SW480 (cell line): ENCODE measurements at places on chromosomes 7 and 10.

DNA sequence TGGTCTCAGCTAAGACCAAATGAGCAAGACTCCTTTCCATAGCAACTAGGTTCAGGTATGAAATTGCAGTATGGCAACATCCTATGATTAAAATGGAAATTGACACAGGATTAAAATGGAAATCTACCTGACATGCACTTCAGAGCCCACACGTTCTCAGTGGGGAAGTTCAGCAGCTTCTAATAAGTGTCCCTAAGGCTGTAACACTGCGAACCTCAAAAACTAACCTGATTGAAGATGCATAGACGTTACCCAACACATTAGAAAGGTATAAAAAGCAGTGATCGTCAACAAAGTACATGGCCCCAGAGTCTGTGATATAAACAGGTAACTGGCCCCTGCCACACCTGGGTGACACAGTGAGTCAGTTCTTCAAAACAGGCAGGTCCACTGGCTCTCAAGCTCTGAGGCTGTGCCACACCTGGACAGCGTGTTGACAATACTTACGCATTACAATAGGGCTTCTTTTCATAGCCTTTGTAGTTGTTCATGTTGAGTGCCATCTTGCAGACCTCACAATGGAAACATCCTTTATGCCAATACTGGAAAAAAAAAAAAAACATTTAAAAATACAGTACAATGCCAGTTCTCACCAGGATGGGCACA, 274.9 kb upstream of the NEBL start:
- DNase-seq = peak; percentile 81

GRCh38 chr7:96059075-96059474, 262.8 kb downstream of the SLC25A13 start:
- no peak for DNase-seq

DNA sequence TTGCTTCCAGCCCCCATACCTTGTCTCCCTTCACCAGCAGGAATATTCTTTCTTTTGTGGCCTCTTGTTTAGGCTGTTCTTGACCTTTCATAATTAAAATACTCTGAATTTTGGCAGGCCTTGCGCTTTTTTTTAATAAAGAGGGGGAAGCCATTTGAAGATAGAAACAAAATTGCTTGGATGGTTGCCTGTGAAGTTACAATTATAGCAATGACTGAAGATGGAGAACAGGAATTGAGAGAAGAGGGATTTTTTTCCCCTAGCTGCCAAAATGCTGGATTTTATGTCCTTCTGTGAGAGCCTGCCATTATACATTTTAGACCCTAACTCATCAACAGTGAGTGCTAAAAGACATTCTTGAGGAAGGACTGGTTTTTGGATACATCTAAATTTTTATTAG, 24.8 kb downstream of the FGFBP3 start:
- no peak for DNase-seq

DNA sequence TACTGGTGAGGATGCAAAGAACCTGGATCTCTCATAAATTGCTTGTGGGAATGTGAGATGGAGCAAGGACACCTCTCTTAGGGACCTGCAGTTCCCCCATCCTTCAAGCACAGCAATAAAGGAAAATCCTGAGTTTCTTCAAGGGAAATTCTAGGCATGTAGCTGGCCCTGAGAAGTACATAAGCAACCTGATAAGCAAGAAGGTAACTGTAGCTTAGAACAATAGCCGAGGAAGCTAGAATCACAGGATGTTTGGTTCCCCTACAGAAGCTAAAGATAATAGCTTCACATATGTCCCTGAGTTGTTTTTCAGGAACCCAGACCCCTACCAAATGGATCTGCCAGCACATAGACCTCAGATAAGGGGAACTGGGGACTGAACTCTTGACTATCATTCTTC, 11.6 kb upstream of the UPP1 start:
- DNase-seq = no peak

GRCh38 chr10:69894156-69894555, 92.5 kb downstream of the COL13A1 start:
- no peak for DNase-seq

DNA sequence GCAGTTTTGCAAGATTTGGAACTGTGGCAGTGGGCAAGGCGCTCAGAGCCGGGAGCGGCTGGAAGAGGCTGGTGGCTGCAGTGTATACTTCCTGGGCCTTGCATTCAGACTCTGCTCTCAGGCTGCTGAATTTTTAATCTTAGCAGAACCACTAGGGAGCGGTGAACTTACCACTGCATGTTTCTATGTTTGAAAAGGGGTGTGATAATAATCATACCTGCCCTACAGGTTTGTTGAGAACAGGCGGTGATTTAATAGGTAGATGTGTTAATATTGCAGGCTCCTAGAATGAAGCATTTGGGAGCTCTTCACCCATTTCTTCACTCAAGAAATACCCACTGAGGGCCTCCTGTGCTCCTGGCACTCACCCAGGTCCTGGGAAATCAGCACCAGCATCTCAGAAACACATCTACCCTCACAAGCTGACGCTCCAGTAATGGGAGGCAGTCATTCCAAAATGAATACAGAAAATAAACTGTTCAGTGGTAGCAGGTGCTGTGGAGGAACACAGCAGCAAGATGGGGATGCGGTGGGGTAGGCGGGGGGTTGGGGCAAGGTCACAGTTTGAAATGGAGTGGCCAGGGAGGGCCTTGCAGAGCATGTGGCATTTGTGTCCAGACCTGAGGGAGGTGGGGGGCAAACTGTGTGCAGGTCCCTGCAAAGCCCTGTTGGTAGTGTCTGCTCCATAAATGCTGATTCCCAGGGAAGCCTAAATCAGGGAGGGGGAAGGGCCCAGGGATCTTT, 41.0 kb downstream of the VWA2 start:
- no peak for DNase-seq

DNA sequence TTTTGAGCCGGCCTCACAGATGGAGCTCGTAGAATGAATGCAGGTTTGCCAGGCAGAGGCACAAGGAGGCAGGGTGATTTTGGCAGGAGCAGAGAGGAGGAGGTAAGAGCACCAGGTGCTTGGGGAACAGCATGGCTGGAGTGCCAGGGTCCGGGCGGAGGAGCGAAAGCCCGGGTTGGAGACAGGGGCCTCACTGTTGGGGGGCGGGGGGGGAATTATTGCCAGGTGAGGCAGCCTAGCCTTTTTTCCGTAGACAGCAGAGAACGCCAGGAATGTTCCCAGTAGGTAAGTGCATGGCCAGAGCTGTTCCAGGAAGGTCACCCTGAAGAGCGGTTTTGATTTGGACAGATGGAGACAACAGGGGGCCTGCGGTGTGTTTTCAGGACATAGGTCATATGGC, 9.5 kb downstream of the SRRM3 start:
- no peak for DNase-seq

GRCh38 chr7:33815336-33815735, 90.0 kb upstream of the BMPER start:
- DNase-seq = no peak

- no peak for DNase-seq
Measured at GRCh38 chr10:69756279-69756678, 45.4 kb upstream of the COL13A1 start.

DNA sequence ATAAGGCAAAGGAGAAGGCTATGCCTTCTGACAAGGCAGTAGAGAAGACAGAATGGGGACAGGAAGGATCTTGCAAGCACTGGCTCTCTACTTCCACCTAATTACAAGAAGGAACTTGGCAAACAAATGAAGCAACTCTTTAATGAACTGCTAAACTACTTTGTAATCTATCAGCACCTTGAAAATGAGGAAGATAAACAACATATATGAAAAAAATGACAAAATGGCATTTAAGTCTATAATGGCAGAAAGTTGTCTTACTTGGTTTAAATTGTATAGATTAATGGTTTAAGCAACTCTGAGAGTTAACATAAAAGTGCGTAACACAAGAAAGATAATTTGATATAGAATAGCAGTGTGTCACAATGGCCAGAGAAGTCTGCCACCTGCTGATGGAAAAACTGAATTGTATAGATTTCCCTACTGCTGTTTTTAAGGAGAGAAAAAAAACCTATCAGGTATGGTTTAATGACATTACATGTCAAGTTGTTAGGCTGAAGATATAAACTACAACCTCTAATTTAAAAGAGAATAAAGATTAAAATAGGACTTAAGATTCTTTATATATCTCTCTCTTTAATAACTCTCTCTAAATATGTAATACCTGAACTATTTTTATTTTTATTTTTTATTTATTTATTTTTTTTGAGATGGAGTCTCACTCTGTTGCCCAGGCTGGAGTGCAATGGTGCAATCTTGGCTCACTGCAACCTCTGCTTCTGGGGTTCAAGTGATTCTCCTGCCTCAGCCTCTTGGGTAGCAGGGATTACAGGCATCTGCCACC, 11.8 kb downstream of the NT5C3A start:
- DNase-seq = peak; percentile 81

- DNase-seq = no peak
Measured at GRCh38 chr7:122137251-122138077, 6.6 kb downstream of the AASS start.

DNA sequence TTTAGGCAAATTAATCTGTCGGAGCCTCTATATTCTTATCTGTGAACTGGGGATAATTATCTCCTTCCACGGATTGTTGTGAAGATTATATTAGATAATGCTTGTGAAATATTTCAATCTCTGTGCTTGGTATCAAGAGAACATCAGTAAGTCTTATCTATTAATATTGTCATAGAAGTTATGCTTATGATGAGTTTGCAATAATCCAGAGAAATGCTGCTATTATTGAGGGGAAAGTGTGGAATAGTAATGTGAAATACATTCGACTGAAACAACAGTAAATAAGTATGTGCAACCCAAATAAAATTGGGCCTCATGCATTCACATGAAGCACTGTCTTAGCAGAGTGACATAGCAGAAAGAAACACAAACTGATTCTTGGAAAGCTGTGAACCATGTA, 13.7 kb downstream of the RHOBTB1 start:
- no peak for DNase-seq

GRCh38 chr7:51148216-51148615, 168.4 kb downstream of the COBL start:
- DNase-seq = no peak

- peak; percentile 11 for DNase-seq
Measured at GRCh38 chr10:2927958-2928840, 139.1 kb upstream of the PFKP start.

DNA sequence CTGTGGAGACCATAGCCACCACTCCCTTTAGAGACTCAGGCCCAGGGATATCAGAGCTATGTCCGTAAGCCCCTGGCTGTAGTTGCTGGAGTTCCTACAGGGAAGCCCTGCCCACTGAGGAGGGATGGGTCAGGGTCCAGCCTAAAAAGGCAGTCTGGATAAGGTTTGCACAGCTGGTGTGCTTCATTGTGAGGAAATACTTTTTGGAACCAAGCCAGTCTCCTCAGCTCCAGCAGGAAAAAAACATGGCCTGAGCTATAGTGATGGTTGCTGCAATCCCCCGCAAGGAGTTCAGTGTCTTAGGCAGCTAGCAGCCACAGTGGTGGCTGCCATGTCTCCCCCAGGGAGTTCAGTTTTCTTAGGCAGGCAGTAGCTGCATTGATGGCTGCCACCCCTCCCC, 52.6 kb upstream of the CYP2C8 start:
- DNase-seq = no peak

- no peak for DNase-seq
Measured at GRCh38 chr7:31126976-31127375, 74.9 kb downstream of the ADCYAP1R1 start.

GRCh38 chr7:100413346-100413745, 15.2 kb downstream of the ZCWPW1 start:
- no peak for DNase-seq

DNA sequence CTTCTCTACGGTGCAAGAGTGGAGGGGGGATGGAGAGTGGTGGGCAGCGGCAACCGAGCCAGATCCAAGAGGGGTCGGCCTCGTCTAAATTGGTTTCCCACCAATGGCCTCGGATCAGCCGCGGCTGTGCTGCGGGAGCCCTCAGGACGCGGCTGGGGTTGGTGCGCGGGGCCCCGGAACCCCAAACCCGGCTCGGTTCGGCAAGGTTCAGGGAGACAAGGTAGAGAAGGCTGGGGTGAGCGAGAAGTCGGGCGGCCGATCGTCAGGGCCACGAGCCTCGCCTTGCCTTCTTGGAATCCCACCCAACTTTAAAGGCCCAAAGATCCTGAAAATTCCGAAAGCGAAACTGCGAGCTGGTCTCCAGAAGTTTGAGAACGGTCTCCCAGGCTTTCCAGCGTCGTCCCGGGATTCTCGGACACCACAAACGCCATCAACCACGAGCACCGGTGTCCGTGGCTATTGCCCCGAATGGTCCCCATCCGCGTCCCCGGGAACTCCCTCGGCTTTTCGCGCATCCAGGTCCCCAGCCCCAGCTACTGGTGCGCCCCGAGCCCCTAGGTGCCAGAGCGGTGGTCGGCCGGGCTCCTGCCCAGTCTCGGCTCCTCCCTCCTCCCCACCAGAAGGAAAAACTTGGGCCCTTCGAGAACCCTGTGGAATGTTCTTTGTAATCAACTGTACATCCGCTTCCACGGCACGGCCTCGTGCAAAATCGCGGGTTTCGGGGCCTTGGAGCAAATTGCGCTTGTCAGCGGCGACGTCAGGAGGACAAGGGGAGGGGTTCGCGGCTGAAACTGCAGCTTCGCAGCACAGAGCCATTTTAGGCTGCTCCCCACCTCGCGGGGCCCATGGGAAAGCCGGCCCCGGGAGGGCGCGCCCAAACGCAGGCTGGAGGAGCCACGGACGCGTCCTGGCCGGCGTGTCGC, 3.2 kb downstream of the SFMBT2 start:
- no peak for DNase-seq

DNA sequence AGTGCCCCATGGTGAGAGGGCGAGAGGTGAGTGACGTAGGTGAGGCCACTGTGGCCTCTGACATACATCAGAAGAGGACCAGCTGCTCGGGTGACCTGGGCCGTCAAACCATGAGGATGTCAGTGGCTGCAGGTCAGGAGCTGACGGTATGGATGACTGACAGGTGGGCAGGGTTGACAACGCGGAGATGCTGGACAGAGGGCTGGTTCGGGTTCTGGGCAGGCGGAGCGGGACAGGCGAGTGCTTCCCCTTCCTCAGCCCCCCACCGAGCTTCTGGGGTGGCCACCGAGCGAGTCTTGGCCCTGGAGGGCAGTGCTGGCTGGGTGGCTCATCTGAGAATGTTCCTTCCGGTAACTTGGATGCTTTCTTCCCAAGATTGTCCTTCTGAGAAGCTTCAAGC, 91.8 kb downstream of the ACTR3B start:
- DNase-seq = no peak

DNA sequence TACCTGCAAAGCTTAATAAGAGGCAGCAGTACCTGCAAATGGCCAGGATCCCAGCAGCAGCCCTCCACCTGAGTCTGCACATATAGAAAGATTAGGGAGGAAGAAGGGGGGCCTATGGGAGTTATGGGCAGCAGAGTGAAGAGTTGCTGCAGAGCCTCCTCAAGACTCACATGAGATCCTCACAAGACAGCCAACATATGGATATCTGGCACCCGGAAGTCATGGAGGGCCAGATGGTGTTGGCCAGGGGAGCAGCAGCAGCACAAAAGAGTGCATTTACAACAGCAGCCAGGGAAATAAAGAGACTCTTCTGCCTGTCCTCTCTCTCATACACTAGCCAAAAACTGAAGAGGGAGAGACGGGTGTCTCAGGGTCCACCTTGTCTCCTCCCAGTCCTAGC, 4.0 kb upstream of the TAS2R40 start:
- DNase-seq = no peak

GRCh38 chr10:78995987-78996791, 72.6 kb upstream of the ZMIZ1 start:
- DNase-seq = no peak
